ENCODE measurements at places on chromosomes 4 and X. TPM values are rescaled to one million over a fixed set of nuclear protein-coding genes. Genes with fewer than 3 reads are reported as not detected.

DNA sequence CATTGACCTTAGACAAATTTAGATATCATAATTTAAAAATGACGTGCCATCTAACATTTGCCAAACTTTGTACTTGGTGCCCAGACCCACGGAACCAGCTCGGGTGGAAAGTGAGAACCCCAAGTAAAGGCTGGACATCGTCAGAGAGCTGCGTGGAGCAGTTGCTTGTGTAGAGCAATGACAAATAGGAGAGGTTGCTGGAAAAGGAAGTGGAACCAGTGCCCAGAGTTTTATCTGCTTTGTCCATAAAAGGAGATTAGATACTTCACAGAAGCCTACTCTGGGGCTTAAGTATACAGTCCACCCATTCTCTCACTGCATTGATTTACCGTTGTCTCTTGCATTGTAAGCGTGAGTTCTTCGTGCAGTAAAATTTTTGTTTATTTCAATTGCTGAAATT is 5.4 kb upstream of the TBC1D1 start:
- no peak for DNase-seq

DNA sequence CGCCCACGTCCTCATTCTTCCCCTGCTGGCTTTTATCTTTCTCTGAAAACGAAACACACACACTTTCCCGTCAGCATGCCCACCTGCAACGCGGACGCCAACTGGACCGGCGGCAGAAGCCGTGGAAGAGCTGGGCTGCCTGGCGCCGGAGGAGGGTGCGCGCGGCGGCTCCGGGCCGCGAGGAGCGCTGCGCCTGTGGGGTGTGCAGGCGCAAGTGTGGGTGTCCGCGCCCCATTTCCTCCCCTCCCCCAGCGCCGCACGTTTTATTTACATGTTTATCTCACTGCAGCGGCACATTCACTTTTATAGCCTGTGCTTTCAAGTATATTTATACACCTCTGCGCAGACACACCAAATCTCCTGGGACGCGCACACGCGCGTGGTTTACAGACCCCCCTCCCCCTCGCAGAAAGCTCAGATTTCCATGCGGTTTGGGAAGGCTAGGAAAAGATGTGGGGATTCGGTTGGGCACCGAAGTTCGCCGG is 1.5 kb downstream of the PITX2 start:
- DNase-seq = no peak

GRCh38 chr4:56187688-56188087 is 199.6 kb downstream of the AASDH start:
- no peak for DNase-seq

Gene APELA
- not detected for total RNA-seq

- peak; percentile 68 for DNase-seq
Observed at GRCh38 chr4:88378691-88379559, at the start of gene HERC6. HERC6 (plus strand) TSS chr4:88378852; CDS start chr4:88378922, 70 bp downstream.

DNA sequence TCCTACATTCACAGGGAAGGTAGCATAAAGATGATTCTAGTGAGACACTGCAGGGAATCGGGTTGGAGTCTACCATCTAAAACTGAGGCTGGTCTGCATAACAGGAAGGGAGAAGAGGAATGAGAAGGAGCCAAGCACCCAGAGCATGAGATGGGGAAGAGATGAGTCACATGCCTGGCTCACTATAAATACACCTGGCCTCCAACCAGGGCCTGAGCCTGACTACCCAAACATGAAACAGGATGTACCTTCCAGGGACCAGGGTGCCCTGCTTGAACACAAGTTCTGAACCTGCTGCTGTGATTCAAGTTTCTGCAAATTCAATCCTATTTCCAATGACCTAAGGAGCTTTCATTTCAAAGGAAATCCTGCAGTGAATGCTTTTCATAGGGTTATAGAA is 24.9 kb downstream of the CD99L2 start:
- no peak for DNase-seq

Gene MAGEB2
- total RNA-seq = not detected

DNA sequence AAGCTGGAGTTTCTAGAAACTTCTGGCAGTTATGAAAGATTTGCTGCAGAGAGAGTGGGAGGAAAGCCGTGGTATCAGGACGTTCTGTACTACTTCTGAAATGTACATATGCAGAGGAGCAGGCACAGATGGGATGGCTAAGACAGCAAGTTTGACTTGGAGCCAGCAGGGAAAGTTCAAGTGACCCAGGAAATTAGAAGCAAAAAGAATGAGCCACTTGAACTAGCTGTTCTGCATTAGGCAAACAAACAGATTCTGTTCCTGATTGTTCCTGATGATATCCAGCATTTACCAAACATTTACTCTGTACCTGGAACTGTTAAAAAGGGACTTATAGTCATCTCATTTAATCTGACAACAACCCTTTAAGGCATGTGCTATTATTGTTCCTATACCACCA is 41.4 kb upstream of the CXCL13 start:
- no peak for DNase-seq

- no peak for DNase-seq
Observed at GRCh38 chrX:50905334-50905733, 5.2 kb upstream of the BMP15 start.

Gene SOD3
- total RNA-seq = 0.58 TPM

GRCh38 chrX:78322863-78323262 is 4.5 kb downstream of the CYSLTR1 start:
- no peak for DNase-seq

Gene TCEAL3
- total RNA-seq = 17.3 TPM

DNA sequence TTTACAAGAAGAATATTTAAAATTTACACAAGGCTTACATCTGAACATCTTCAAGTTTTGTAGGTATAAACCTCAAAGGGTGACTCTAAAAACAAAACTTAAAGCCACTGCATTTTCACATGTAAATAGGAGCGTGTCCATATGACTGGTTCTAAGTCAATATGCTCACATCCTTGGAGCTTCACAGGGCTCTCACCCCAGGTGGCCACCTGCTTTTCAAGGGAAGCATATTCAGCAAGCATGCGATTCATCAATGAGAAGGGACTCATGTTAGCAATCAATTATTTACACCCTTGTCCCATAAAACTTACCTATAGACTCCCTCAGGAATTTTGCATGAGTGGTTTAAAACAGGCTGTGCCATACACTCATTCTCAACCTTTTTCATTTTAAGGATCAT is 17.8 kb upstream of the KLHL34 start:
- no peak for DNase-seq

- no peak for DNase-seq
Observed at GRCh38 chrX:132940727-132941327, 17.6 kb downstream of the HS6ST2 start.

GRCh38 chr4:77930876-77931275 is 68.2 kb downstream of the MRPL1 start:
- no peak for DNase-seq

GRCh38 chr4:6199422-6199921 is 877 bp downstream of the JAKMIP1 start:
- DNase-seq = no peak

GRCh38 chr4:7507381-7507780 is 72.7 kb upstream of the PSAPL1 start:
- DNase-seq = no peak

Gene POU3F4
- total RNA-seq = not detected

- no peak for DNase-seq
Observed at GRCh38 chr4:105551965-105552746, at the start of gene ARHGEF38. ARHGEF38 (plus strand) TSS chr4:105552620; CDS start chr4:105552766, 146 bp downstream.

DNA sequence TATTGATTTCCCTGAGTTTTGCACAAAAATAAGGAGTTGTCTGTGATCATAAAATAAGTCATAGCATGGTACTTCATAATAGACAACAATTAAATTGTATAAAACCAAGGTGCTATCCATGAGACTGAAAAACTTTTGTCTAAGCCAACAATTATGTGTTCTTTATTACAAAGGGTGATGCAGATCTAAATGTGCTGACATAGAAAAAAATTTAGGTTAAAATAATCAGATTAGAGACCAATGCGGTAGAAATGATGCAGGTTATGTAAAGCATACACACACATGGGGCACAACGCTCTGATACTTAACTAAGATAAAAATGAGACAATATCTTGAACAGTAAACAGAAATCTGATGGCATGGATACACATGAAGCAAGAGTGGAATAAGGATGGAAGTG is 113.3 kb downstream of the PWWP3B start:
- DNase-seq = no peak

DNA sequence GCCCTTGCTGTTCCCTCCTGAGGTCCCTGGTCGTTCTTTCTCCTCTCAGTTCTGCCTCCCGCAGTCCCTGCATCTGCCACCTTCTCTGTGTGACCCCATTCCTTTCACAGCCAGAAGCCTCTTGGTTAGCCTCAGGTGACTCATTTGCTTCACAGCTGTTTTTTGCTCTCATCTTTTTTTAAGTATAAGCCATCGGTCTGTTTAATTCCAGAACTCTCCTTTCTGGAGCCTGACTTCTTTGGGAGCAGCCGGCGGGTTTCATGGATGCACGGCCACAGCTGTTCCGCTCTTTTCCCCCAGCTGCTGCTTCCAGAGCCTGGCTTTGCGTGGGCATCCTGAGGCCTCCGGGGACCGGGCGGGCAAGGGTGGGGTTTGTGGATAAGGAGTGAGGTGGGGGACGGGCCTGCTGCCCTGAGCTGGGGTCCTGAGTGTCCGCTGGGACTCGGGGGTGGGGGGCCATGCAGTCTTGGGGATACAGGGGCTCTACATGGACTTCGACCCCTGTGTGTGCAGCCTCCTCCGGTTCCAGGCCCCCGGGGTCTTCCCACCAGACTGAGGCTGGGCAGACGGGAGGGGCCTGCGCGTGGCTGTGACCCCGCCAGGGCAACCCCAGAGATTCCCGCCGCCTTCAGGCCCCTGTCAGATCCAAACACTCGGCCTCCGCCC is 46.7 kb downstream of the PCGF3 start:
- DNase-seq = no peak

DNA sequence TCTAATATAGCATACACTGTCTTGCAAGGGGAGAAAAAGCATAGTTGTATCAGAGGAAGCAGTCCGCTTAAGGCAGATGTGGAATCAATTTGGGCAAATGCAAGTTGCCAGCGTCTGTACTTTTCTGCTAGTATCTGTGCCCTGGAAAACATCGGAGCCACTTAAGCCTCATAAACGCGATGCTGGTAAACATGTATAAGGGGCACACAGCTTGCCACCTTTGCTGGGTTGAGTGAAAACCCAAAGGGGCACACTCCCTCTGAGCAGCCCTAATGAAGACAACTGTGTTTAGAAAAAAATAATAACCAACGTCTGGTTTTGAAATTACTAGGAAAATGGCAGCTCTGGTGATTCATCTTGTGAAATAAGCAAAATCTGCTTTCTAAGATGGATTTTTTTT is 24.3 kb downstream of the SMIM20 start:
- DNase-seq = no peak

Gene EVC
- total RNA-seq = 58.6 TPM

Gene UCP1
- not detected for total RNA-seq

DNA sequence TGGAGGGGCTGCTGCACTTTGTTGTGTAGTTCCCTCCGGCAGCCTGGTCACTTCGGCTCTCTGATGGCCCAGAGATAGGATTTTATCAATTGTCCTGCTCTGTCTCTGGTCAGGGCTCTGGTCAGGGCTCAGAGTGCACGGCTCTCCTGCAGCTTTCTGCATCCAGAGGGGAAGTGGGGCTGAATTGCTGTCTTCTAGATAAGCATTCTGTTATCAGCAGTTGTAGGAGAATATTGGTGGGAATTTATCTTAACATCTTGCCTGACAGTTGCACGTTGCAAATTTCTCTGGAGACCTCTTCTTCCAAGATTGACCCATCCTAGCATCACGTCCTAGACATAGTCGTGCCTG is 62.8 kb downstream of the FAM193A start:
- DNase-seq = no peak

Gene PLXNB3
- total RNA-seq = 37.6 TPM

- no peak for DNase-seq
Observed at GRCh38 chrX:65751519-65751918, 84.1 kb downstream of the MSN start.

Gene YY2
- total RNA-seq = 2.7 TPM

Gene SSX2B
- total RNA-seq = not detected

DNA sequence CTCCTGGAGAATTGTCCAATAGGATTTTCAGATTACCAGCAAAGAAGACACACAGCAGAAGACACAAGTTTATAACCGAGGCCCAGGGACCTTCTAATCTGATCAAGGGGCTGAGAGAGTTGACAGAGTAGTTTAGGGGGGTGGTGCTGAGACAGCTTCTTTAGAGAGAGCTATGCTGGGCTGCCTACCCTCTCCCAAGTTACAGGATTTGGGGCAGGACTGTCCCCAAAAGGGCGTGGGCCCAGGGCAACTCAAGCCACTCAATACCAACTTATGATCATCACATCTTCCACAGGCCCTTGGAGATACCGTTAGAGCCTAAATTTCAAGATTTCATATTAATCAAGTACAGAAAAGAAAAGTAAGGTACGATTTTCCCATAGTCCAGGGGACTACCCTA is 43.0 kb downstream of the PDHA1 start:
- no peak for DNase-seq

- DNase-seq = no peak
Observed at GRCh38 chr4:152620915-152621314, 58.9 kb downstream of the TMEM154 start.

Gene PFKFB1
- total RNA-seq = not detected

- no peak for DNase-seq
Observed at GRCh38 chr4:31139767-31140166, 419.6 kb downstream of the PCDH7 start.

DNA sequence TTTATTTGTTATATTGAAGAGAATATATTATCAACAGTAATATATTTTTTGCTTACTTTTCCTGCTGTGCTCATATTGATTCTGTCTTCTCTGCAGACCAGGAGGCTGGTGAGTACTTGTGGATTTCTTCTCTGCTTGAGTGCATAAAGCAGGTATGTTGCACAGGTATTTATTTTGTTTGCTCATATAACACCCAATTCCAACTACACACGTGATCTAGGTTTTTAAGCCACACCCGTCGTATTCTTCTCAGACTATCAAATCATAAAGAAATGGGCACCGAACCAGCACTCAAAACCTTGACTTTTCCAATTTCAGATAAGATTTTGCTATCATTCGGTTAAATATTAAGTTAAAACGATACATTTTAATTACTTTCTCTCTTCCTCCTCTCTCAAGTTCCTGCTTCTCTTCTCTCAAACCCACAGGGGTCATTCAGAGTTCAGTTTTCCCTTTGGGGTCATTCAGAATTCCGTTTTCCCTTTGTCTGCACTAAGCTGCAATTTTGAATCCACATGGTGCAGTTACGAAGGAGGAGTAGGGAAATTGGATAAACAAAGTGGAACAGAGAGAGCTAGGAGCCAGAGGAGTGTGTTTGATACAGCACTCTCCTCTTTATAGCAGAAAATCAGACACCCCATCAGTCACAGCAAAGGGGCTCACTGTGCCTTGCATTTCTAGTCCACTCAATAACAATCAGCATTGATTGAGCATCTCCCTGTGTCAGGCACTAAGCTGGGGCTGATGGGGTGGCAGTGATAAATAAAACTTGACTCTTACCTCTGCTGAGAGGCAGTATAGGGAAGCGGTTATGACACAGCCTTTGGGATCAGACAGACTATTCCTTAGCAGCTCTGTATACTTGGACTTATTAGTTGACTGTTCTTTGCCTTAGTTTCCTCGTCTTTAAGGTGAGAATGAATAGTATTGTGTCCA is at the start of gene ADH1C:
TSS of gene ADH1C (minus strand) at position 145 of the 936 bp plus-strand sequence. CDS start at position 74, 71 bp downstream.
- no peak for DNase-seq
